ENCODE measurements at places on chromosomes 1 and 21.
A peak's percentile ranks its signal among the peaks of the same experiment; 100 is the strongest.

DNA sequence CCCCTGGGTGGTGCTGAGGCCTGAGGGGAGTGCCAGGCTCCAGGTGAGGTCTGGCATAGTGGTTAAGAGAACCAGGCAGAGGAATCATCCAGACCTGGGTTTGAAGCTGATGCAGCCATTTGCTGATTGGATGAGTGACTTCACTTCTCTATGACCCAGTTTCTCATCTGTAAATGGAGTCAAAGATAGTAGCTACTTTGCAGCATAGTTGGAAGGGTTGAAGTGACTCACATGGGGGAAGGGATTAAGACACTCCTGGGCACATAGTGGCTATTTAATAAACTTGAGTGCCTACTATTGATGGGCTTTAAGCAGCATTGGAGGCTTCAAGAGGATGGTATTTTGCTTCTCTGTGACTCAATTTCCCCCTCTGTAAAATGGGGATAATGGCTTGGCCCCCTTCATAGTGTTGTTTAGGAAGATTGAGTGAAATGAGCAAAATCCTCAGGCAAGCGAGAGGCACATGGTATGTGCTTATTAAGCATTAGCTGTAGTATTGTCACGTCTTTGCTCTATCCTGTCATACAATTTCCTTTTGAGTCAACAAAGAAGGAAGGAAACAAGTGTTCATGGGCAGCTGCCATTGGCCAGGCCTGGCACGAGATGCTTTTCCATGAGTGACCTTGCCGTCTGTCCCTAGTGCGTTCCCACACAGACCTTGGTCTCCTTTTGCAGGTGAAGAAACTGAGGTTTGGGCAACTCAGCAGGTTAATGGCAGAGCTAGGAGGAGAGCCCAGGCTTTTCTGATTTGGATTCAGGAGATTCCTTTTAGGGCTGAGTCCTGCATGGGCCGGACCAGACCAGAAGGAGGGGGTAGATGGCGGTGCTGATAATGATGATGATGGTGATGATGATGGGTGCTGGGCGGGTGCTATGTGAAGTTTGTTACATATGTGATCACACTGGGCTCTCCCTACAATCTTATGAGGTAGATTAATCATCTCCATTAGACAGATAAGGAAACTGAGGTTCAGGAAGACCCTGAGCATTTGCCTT is 131.1 kb upstream of the WNT4 start:
- DNase-seq, result no peak

- no peak for DNase-seq
These were observed 5.2 kb upstream of the PIGC start for GRCh38 chr1:172448995-172449584.

- no peak for DNase-seq
These were observed 5.1 kb upstream of the CSRP1 start for GRCh38 chr1:201511941-201512539.

DNA sequence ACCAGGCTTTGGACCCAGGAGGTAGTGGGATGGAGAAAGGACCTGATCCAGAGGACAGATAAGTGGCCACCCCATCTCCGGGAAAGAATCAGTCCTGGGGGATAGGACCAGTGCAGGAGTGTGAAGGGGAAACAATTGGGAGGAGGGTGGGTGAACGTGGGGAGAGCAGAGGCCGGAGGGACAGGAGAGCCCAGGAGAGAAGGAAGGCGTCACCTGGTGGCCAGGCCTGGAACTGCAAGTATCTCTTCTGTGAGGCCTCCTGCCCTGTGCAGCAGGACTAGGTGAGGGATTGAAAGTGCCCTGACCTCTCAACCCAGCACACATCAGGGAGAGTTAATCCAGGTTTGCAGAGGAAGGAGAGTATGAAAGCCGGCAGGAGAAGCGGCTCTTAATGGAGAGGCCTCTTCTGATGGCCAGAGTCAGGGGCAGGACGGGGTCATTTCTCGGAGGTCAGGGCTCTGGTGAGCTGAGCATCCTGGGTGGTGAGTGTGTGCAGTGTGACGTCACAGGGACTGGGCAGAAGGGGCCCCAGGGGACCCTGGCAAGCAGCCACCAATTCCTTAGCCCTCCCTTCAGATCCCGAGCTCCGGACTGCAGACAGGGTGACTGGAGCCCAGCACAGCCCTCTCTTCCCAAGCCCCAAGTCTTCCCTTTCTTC is 9.2 kb upstream of the LAD1 start:
- peak; percentile 65 for DNase-seq

DNA sequence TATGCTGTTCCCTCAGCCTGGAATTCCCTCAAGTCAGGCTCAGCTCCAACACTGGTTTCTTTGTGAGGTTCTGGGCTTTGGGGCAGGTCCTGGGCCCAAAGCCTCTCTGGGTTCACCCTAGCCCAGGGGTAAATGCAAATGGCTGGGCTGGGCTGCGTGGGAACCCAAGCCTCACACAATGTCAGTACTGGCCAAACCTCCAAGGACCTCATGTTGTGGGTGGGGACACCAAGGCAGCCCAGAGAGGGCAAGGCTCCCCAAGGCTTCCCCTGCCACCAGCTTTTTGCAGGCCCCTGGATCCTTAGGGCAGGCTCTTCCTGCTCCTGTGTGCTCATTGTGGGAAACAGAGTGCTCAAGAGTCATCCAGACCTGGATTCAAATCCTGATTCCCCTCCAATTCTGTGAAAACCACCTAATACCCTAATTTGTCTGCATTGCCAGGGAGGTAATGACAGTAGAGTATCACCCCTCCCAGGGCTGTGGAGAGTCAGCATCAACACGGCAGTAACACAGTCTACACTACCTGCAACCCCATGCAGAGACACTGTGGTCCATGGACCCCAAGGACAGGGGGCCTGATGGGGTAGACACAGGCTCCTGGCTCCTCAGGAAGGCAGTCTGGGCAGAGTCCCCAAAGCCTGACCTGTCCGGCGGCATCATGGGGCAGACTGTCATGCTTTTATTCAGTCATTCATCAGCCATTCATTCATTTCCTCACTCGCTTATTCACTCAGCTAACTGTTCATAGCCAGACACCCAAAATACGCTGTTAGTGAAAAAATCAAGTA is 85.7 kb downstream of the DMRTB1 start:
- no peak for DNase-seq

DNA sequence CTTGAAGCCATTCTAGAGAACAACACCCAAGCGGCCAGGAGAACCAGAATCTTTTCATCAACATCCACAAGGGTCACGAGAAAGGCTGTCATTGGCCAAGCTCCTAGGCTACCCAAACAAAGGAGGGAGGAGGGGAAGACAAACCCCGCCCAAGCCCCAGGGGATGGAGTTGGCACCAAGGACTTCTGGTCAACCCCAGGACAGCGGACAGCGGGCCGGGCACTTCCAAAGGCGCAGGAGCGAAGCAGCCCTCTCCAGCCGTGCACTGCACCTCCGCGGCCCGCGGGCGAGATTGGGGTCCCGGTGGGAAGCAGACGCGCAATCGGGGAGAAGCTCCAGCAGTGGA is at the start of gene CLIC6:
CLIC6 (plus strand) TSS at position 192 of the 346 bp plus-strand sequence. CDS start 395 bp downstream, outside the sequence.
- DNase-seq, result no peak

GRCh38 chr1:62131093-62131725 is 63.4 kb upstream of the L1TD1 start:
- DNase-seq, result no peak

Data from NCI-H1436 treated with DMSO at 0.1 percent for 48 hours (cell line).